ENCODE measurements at places on chromosomes 5 and 9.

DNA sequence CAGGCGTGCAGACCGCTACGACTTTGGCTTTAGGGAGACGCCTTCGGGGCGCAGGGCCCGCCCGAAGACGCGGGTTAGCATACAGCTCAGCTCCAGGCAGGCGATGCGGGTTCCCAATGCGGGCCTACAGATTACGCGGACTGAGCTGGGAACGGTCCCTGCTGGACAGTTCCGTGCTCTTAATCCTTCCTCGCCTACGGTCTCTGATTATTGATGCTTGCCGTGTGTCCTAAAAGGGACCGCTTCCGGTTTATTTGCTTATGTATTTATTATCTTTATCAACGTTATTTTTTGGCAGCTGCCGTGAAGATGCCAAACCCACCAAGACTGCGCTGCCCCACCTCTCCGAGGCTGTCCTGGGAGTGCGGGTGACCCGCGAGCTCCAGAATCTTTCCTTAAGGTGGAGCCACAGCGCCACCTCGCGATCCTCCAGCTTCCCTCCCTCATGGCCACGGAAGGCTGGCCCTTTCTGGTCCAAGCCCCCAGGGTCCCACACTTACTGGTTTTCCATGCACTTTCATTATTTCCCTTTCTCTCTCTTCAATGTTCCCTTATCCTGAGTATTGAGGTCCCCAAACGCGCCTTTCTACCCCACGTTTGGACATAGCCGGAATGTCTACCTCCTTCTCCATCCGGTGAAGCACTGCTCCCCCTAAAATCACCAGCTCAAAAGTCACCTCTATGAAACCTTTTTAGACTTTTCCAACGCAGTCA, 7.0 kb upstream of the EBF1 start:
- peak; percentile 71 for DNase-seq

GRCh38 chr9:37550781-37551180, 25.4 kb downstream of the FBXO10 start:
- no peak for DNase-seq

DNA sequence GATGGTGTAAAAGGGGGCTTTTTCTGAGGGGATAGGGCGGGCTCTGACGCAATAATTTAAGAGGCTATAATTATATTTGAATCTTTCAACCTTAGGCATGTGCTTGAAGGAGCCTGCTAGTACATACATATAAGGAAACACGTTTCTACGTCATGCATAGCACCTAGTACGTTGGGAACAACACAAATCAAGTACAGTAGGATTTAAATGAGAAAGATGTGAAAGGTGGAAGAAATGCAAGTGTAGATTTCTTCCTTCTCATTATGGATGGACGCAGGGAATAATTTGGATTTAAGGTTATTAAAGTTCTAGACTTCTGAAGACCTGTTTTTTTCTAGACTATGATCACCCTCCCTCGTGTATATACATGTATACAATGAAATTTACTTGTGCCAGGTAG, 927 bp upstream of the CDO1 start:
- DNase-seq, result no peak

- no peak for DNase-seq
These were observed 463.3 kb downstream of the IRX1 start for GRCh38 chr5:4058899-4059298.

DNA sequence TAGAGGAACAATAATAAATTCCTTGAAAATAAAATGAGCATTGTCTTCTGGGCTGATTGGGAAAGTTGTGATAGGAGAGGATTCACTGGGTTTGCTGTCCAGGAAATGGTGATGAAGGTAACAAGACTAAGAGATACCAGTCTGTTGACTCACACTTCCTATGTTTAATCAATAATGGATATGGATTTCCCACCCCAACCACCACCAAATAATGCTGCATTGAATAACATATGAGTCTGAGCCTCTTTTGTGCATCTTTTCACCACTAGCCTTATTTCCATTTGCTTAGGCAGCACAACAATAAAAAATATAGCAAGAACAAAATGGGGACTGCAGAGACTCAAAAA, 120.2 kb upstream of the NFIB start:
- no peak for DNase-seq

GRCh38 chr9:4435197-4435596, 55.1 kb upstream of the SLC1A1 start:
- no peak for DNase-seq

DNA sequence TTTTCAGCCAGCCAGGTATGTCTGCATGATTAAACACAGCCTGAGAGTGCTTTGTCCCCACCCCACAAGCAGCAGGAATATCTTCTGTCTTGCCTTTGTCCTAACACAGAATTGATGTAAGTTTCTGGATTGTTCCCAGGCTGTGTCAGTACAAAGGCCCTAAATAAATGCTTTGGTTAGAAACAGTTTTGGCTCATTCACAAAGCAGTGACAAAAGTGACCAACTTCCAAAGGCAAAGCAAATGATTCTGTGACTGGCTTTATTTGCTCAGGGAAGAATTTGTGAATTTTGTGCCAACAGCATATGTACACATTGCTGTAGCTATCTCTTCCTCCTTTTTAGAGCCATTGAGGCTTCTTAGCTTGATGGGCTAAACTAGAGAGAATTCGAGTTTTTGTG, 133.7 kb downstream of the PLPPR1 start:
- DNase-seq, result no peak

- no peak for DNase-seq
These were observed 319.4 kb downstream of the TLR4 start for GRCh38 chr9:118023644-118024043.

DNA sequence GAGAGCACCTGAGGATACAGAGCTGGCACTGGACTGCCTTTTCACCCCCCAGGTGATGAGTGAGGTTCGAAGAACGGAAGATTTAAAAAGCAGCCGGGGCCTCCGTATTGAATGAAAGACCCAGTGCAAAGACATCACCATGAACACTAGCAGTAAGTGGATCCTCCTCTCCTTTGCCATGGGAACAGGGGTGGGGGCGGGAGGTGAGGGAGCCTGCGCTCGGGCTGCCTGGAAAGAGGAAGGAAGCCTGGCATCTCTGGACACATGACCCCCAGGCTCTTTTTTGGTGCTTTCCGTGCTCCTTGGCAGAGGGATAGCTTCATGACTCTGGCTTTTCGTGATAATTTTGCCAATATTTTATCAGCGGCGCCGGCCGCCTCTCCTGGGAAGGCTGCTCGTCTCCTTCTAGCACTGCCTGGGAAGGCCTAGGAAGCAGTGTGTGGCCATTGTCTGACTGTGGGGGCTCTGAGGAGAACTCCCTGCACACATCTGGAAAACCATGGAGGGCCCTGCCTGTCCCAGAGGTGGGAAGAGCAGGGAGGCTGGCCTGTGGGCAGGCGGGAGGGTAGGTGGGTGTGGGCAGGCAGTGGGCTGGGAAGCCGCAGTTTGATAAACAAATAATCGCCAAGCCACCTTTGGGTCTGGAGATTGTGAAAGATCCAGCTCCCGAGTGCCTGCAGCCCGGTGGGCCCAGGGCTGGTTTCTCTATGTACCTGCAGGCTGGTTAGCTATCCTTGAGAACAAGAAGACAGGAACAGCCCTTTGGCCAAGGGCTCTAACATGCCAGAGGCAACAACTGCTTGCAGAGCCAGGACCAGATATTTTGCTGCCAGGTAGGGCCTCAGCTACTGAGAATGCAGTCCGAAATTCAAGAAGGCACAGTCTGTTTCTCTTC, 911 bp downstream of the ABLIM3 start:
- DNase-seq, result no peak

DNA sequence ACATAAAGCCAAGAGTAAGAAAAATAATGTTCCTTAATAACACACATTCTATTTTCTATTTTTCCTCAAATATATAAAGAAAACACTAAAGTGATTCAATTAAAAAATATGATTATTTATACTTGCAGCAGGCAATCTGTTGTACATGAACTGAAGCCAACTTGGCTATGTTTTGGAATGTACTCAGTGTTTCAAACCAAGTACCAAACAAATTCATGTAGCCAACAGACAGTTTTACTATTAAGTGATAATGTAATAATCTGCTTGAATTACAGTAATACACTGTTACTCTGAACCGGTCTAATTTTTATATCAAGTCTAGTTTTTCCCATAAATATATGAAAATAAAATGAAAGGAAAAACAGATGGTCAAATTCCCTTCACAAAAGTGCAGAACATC, 58.0 kb downstream of the CEP120 start:
- no peak for DNase-seq

GRCh38 chr9:137039611-137040366, 6.2 kb downstream of the NPDC1 start:
- no peak for DNase-seq

DNA sequence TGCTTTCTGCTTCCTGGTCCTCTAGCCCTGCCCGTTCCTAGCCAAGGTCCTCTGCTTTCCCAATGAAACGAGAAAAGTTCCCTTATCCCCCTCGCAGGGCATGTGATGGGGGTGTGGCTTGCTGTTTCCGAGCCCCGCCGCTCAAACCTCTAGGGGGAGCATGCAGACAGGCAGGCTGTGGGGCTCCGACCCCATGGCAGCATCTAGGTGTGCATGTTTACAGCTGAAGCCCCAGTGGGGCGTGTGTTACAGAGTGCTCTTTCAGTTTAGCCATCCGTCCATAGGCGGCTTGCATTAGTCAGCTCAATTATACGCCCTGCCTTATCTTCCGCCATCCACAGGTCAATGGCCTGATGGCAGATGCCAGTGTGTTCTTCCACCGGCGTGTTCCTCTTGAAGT, 48.3 kb upstream of the SPATA31E1 start:
- DNase-seq, result no peak

DNA sequence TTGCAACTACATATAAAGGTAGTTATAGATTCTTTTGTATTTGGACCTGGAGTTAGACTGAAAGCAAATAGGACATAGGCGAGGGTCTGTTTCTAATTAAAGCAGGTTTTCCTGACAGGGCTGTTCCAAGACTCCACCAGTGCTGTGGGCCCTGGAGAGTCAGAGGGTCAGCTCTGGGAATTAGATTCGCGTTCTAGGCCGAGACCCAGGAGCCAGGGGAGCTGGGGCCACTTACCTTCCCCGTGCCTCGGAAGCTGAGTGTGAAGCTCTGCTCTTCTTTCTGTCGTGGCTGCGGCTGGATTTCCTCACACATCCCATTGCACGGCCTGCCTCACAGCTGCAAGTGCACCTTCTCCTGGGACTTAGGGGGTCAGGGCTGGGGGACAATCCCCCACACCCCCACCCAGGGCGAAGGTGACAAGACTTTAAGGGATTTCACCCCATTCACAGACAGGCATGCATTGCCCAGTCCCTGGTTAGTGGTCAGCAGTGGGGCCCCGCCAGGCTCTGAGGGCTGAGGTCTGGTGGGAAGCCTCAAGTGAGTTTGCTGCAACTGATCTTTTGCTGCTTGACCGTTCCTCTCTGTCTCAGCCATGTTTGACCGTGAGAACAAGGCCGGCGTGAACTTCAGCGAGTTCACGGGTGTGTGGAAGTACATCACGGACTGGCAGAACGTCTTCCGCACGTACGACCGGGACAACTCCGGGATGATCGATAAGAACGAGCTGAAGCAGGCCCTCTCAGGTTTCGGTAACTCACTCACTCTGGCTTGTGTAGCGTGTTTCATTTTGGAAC, 15.3 kb upstream of the AHRR start:
- no peak for DNase-seq

- DNase-seq, result no peak
These were observed 23.4 kb upstream of the SLC24A2 start for GRCh38 chr9:19812194-19812593.

- no peak for DNase-seq
These were observed 955 bp downstream of the CDH6 start for GRCh38 chr5:31194468-31194813.

- DNase-seq, result no peak
These were observed 79.6 kb downstream of the ADAMTS2 start for GRCh38 chr5:179265514-179266290.

- no peak for DNase-seq
These were observed 46.3 kb upstream of the TNFSF15 start for GRCh38 chr9:114852050-114852594.

GRCh38 chr9:101650142-101650541, 55.4 kb upstream of the PPP3R2 start:
- DNase-seq, result no peak

GRCh38 chr5:141876628-141877355, 1.4 kb downstream of the PCDH1 start:
- DNase-seq, result no peak

- no peak for DNase-seq
These were observed 137.1 kb downstream of the FGF1 start for GRCh38 chr5:142548739-142549275.

DNA sequence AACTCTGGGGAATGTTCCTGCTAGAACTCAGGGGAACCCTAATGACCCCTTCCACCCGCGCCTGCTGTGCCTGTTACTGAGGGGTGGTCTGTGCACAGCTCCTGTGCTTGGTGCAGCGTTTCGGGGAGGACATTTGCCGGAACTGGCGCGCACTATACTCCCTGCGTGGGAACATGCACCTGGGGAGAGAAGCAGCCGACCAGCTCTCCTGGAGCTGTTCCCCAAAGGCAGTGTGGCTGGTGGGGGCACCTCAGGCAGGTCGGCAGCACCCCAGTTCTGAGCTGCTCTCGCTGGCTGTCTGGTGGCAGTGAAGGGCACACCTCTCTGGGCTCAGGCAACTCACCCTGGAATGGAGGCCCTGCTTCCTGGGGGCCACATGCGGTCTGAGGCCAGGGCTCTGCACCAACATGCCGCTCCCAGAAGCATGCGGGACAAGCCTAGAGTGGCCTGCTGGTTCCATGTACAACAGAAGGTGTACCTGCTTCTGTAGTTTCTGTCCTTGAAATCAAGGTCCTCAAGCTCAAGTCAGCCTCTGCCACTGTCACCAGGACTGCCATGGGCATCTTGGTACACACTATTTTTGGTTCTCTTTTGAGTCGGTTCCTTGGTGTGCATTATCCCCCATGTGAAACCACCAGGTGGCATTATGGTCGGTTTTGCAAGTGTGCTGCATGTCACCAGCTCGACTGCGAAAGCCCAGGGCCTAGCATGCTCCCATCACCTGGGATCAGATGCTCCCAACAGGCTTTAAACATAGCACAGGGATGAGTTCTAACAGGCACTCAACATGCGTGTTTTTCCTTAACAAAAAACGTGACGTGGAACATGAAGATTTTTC, 7.8 kb upstream of the MRNIP start:
- no peak for DNase-seq

- no peak for DNase-seq
These were observed 122.7 kb downstream of the DENND1A start for GRCh38 chr9:123807251-123807650.

DNA sequence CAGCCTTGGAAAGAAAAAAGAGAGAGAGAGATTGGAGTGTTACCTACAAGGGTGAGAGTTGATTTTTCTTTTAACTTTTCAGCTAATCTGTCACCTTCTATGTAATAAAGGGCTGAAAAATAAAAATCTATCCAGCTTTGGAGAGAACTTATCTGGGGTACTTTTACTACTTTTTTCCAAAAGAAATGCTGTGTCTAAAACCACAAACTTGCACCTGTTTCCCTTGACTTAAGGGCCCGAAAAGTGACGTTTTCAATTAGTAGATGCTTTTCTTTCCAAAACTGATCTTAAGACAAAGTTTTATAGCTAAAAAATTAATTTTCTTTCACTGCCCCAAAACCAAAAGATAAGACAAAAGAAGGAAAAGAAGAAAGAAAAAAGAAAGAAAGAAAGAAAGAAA, 48.8 kb downstream of the SMIM23 start:
- DNase-seq, result no peak

GRCh38 chr5:9955586-9955985, 294.1 kb downstream of the ATPSCKMT start:
- no peak for DNase-seq

All from CD4-positive, alpha-beta T cell treated with Interleukin-15 for 1 hour (primary cell).